ENCODE measurements at places on chromosomes 2 and 18.

GRCh38 chr18:62999392-62999791, 284.1 kb downstream of the PHLPP1 start:
- no peak for DNase-seq

- DNase-seq, result no peak
Observed at GRCh38 chr2:53504507-53504906, 263.1 kb upstream of the CHAC2 start.

DNA sequence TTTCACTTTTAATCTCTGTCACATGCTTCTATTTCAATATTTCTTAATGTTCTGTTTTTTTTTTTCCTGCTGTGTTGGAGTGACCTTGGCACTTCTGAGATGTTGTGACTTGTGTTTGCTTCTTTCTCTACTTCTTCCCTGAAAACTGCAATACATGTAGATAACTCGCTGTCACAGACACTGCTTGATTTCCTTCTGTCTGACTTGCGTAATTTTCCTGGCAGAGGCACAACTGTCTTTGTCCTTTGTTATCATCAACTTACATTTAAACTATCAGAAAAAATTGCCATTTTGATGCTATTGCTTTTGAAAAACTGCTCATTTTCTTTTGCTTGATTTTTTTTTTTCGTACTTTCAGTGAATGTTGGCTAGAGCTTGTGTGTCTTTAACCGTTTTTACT, 69.0 kb downstream of the BABAM2 start:
- DNase-seq, result no peak

- DNase-seq, result no peak
Observed at GRCh38 chr18:2441544-2441943, 129.8 kb downstream of the METTL4 start.

Measured in NAMALWA (cell line).